ENCODE measurements at places on chromosomes 13 and 19.

- no peak for DNase-seq
These were observed 63.5 kb downstream of the ALOX5AP start for GRCh38 chr13:30798776-30799355.

DNA sequence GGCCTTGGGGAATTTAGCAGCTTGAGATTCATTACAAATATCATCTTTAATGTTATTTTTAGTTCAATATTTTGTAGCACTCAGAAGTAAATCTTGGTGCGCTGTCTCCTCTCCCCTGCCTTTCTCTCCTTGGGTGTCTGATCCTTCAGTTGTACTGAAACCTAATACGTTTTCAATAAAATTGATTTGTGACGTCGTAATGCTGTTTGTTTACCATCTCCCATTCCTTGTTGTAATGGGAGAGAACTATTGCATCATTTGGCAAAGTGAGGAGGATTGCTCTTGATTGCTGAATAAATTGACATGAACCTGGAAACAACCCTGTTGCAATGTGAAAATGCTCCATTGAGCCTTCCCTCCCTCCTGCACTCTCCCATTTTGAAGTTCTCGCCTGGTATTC lies 43.2 kb upstream of the TSHZ3 start:
- DNase-seq = no peak

DNA sequence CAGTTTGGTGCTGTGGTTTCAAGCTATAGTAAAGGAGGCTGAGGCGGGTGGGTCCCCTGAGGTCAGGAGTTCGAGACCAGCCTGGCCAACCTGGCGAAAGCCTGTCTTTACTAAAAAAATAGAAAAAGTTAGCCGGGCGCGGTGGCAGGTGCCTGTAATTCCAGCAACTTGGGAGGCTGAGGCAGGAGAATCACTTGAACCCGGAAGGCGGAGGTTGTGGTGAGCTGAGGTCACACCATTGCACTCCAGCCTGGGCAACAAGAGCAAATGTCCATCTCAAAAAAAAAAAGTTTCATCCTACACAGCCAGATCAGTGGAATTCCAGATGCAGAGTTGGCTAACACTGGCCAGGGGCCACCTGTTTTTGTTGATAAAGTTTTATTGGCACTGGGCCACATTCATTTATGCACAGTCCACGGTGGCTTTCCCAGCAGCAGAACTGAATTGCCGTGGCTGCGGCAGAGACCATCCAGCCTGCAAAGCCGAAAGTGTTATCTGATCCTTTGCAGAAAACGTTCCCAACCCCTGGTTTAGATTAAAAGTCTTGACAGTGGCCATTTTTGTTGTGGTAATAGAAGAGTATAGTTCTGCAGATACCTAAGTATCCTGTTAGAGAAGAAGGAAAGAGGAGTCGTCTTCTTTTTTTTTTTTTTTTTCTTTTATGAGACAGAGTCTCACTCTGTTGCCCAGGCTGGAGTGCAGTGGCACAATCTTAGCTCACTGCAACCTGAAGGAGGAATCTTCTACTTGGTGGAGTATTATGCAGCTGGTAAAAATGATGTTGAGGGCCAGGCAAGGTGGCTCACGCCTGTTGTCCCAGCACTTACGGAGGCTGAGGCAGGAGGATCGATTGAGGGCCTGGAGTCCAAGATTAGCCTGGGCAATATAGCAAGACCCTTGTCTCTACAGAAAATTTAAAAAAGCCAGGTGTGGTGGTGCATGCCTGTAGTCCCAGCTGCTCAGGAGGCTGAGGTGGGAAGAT lies 8.7 kb downstream of the NCLN start:
- no peak for DNase-seq

- no peak for DNase-seq
These were observed 2.7 kb downstream of the SIPA1L3 start for GRCh38 chr19:37909661-37910199.

DNA sequence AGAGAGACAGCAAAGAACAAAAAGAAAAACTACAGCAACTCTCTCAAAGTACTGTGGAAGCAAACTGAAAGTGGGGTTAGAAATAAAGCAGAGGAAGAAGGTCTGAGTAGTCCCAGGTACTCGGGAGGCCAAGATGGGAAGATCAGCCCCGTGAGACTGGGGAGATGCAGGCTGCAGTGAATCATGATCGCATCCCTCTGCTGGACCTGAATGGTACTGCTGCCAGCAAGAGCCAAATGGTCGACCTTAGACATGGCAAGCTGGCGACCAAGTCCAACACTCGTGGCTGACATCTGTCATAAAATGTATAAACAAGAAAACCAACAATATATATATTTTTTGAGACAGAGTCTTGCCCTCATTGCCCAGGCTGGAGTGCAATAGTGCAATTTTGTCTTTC lies 33.7 kb upstream of the ZNF724 start:
- DNase-seq = no peak

DNA sequence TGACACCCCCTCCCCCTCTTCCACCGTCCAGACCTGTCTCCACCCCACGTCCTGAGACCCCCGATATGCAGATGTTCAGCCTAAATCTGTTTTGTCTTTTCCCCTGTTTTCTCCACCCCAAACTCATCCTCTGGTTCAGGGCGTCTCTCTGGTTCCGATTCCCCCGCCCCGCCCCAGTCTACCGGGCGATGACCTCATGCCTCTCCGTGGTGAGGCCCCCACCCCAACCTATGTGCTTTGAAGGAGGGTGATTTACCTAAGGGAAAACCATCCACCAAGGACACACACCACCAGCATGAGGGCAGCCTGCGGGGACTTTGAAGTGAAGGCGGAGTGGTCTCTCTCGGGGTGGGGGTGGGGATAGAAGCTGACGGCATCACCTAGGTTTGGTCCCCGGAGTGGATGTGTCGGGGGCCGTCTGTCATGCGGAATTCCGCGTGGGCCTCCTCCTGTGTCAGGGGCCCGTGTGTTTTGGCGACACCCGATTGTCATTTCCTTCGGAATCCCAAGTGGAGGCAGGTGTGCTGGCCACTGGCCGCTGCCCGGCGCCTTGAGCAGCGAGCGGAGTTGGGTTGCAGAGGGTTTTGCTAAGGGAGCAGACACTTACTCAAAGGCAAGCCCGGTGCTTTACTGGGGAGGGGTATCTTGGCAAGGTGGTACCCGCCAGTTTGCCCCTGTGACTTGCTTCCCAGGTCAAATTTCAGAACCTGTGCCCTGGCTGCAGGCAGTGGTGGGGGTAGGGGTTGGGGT lies 1.4 kb downstream of the FZR1 start:
- no peak for DNase-seq

GRCh38 chr19:56145698-56146097 lies 4.6 kb downstream of the ZNF444 start:
- DNase-seq = no peak

GRCh38 chr19:19542507-19542906 lies 4.4 kb downstream of the CILP2 start:
- DNase-seq = no peak

DNA sequence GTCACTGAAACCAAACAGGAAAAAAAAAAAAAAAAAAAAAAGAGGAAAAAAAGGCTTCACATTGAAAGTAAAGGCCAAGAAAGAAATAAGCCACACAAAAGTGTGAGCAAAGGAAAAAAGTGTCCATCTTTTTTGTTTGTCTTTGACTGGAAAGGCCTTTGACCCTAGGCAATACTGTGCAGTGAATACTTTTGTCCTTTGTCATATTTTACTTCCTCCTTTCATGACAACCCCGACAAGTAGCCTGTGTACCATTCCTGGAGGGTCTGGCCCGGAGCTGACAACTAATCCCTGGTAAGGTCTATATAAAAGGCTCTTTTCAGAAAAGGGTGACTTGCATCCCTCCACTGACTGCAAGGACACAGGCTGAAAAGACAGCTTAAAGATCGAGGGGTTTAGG lies 12.9 kb upstream of the MICU2 start:
- DNase-seq = peak; percentile 77

DNA sequence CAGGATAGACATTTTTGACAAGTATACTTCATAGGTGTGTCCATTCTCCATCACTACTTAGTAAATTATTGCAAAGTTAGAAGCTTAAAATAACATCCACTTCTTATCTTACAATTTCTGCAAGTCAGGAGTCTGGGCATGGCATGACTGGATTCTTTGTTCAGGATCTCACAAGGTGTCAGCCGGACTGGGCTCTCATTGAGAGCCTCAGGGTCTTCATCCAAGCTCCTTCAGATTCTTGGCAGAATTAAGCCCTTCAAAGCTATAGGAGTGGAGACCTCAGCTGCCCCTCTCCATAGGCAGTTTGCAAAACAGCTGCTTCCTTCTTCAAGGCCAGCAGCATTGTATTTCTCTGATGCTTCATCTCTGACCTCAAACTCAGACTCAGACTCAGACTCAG lies 9.1 kb upstream of the SIN3B start:
- DNase-seq = no peak

DNA sequence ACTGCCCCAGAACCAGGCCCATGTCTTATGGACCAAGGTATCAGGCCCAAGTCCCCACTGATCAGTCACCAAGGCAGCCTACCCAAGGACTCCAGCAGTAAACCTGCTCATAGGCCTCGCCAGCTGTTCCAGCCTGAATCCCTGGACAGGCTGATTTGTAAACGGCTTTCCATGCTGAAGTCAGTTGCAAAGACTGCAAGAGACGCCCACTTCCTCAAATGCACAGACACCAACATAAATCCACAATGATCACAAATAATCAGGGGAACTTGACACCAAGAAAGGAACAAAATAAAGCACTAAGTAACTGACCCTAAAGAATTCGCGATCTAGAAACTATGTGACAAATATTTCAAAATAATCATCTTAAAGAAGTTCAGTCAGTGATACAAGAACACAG lies 75.2 kb downstream of the RXFP2 start:
- no peak for DNase-seq

DNA sequence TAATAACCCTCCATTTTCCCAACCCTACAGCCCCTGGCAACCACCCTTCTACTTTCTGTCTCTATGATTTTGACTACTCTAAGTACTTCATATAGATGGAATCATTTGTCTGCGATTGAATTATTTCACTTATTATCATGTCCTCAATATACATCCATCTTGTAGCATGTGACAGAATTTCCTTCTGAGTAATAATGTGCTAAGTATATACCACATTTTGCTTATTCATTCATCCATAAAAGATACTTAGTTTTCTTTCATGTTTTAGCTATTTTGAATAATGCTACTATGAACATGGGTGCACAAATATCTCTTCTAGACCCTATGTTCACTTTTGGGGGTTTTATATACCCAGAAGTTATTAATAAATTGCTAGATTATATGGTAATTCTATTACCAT lies 17.4 kb upstream of the NDFIP2 start:
- no peak for DNase-seq

- DNase-seq = peak; percentile 75
These were observed 17.8 kb downstream of the SPC24 start for GRCh38 chr19:11137542-11138384.

- DNase-seq = no peak
These were observed 65.8 kb downstream of the KATNAL1 start for GRCh38 chr13:30241532-30241931.

- DNase-seq = no peak
These were observed 140.6 kb downstream of the ZIC5 start for GRCh38 chr13:99830931-99831330.

- no peak for DNase-seq
These were observed 313.8 kb downstream of the ENOX1 start for GRCh38 chr13:43472980-43473379.

DNA sequence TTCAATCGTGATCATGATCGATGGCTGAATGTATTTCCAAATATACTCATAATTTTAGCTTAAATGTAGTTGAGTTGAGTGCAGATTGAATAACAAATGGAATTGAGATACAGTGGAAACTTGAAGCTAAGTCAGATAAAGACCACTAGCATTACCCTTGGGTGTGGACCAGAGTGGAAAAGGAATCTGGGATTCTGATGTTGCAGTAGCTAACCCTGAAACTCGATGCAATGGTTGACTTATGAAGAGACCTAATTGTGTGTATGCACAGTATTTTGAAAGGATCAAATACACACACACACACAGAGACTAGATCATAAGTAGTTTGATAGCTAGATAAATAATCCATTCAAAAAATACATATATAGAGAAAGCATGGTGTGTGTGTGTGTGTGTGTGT lies 135.8 kb downstream of the RXFP2 start:
- DNase-seq = no peak

- no peak for DNase-seq
These were observed 57.5 kb upstream of the KCTD4 start for GRCh38 chr13:45258334-45258675.

GRCh38 chr13:110560601-110561343 lies 750 bp downstream of the RAB20 start:
- no peak for DNase-seq

- no peak for DNase-seq
These were observed 1.2 kb downstream of the RAB11B start for GRCh38 chr19:8391198-8392016.

- DNase-seq = no peak
These were observed 3.9 kb upstream of the KBTBD6 start for GRCh38 chr13:41136396-41137031.

- peak; percentile 98 for DNase-seq
These were observed at the start of gene COX6B1 for GRCh38 chr19:35648017-35648961. COX6B1 (plus strand) TSS chr19:35648323; CDS start chr19:35651244, 2,921 bp downstream.

GRCh38 chr19:38514812-38515633 lies 81.5 kb downstream of the RYR1 start:
- DNase-seq = peak; percentile 54

GRCh38 chr13:40697711-40698110 lies 31.3 kb upstream of the FOXO1 start:
- no peak for DNase-seq

DNA sequence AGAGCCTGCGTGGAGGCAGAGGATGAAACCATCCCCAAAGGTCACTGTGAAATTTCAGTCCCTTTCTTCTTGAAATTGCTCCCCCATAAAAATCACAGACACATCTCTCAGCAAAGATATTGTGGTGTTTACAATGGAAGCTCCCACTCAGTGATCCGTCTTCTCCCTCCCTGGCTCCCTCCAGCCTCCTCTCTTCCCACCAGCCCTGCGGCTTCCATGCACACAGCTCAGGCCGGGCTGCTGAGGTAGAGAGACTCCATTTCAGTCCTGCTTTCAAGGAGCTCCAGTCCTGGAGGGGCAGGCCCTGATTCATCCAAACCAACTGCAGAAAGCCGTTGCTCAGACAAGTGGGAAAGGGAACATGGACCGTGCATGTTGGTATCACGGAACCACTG lies 24.0 kb upstream of the MIER2 start:
- DNase-seq = no peak

DNA sequence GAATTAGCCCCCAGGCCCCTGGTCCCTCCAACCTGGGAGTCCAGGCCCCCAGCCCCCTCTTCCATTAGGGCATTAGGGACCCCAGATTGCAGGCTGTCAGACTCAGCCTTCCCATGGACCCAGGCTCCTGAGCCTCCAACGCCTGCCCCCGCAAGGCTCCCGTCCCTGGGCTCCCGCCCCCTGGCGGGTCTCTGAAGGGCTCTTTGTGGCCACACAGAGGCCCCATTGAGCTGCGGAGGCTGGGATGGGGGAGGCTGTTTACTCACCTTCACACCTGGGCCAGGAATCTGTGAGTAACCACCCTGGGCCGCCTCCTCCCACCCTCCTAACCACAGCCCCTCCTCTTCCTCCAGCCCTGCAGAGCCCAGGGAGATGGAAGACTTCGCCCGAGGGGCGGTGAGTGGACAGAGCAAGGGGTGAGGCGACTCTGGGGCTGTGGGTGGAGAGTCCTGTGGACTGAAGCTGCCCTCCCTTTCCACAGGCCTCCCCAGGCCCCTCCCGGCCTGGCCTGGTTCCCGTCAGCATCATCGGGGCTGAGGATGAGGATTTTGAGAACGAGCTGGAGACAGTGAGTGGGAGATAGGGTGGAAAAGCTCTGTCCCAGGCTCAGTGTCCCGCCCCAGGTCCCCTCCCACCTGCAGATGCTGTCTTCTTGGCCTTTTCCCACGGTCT lies 4.9 kb downstream of the ARHGEF1 start:
- peak; percentile 84 for DNase-seq

- DNase-seq = peak; percentile 74
These were observed 33.3 kb upstream of the SPATA13 start for GRCh38 chr13:24127116-24127631.

- no peak for DNase-seq
These were observed 41.9 kb upstream of the POSTN start for GRCh38 chr13:37640499-37640898.
